ENCODE measurements at places on chromosomes 4 and X. TPM values are rescaled to one million over a fixed set of nuclear protein-coding genes. Genes with fewer than 3 reads are reported as not detected.

- peaks cover 14% of the 10 kb centered on the region for H3K4me1 ChIP-seq
- no peak within 1 kb of the TSS for H3K4me3 ChIP-seq
Measured at GRCh38 chrX:115560978-115561604, at the start of gene PLS3. Gene PLS3, plus strand, starts transcription at chrX:115561174. Its CDS starts 49,077 bp downstream, at chrX:115610251.

- H3K27me3 ChIP-seq, result no peaks in the 10 kb centered on the region
- no peaks in the 10 kb centered on the region for H3K4me1 ChIP-seq
- H3K4me3 ChIP-seq, result no peak overlapping the region
- DNase-seq, result no peak
- H3K36me3 ChIP-seq, result no peaks in the 10 kb centered on the region
Measured at GRCh38 chr4:26050671-26051070, 136.7 kb downstream of the SMIM20 start.

- DNase-seq, result peak; percentile 14
- H3K27me3 ChIP-seq, result no peaks in the 10 kb centered on the region
- H3K27ac ChIP-seq, result no peak overlapping the region
- H3K4me1 ChIP-seq, result no peaks in the 10 kb centered on the region
Measured at GRCh38 chr4:189202182-189202868, 738.3 kb upstream of the FRG1 start.

The USP51 gene
- 0.85 TPM for total RNA-seq
